Epithelial cell of esophagus (primary cell): ENCODE measurements at places on chromosomes 2 and 18.
A peak's percentile ranks its signal among the peaks of the same experiment; 100 is the strongest.

- DNase-seq, result no peak
Measured at GRCh38 chr2:78397198-78397597, 628.3 kb upstream of the REG3G start.

DNA sequence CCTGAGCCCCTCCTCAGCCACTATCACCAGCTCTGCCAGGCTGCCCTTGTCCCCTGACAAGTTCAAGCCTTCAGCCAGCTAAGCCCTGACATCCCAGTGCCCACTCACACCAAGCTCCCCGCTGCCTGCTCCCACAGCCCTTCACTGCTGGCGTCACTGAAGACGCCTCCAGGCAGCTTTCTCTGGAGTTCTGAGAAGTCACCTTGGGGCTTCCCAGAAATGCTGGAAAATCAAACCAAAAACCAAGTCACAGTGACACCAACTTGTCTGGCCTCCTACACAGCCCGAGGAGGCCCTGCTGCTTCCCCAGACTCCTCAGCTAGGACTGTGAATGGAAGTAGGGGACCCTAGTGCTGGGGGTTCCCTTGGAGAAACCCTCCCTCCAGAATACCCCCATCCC is 2.2 kb upstream of the TNS1 start:
- no peak for DNase-seq

DNA sequence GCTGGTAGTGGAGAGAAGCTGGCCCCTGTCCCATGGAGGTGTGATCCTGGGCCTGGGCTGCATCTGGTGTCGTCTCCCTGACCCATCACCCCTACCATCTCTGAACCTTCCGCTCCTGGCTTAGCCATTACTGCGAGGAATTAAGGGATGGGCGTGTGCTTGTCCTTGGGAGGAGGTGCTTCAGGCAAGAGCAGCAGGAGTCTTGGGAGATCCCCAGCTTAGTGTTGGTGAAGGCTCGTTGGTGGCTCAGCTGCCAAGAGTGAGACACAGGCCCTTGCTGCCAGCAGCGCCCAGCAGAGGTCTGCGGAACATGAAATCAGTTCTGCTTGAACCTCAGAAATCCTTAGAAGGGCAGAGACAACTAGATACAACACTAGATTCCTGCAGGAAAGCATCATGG is 59.9 kb upstream of the TGFA start:
- peak; percentile 24 for DNase-seq

GRCh38 chr2:235537186-235537585 is 43.3 kb downstream of the AGAP1 start:
- DNase-seq, result no peak

DNA sequence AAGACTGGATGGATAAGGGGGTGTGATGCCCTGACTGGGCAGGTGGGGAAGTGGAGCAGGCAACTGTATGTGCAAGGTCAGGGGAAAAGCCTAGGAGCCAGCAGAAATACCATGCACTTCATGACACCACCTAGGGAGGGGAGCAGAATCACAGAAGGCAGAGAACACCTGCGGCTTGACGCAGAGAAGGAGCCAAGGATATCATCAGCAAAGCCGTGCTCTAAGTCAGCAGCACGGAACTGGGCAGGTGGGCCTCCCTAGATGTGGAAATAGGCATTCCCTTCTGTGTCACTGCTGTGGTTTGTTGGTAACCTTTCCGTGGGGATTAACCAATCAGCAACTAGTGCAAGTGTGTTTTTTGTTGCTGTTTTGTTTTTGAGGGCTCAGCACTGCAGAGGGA is 41.3 kb downstream of the HDLBP start:
- no peak for DNase-seq

- no peak for DNase-seq
Measured at GRCh38 chr2:59887366-59887765, 666.1 kb downstream of the BCL11A start.

DNA sequence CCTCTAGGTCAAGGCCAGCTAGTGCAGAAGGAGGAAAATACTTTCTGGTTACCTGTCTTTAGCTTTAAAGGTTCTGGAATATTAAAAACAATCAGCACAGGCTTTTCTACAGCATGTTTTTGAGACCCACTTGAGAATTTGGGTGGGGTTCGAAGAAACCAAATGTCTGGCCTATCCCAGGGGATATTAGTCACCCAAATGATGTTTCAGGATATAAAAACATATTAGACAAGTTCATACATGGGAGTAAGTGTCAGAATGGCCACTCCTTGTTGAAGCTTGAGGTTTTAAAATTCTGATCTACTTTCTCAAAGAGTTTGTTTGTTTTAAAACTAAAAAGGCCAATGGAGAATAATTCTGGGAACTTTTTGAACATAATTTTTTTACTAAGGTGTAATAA is 158.6 kb upstream of the DLX2 start:
- peak; percentile 93 for DNase-seq

GRCh38 chr2:217709478-217710210 is 293.2 kb downstream of the TNS1 start:
- peak; percentile 14 for DNase-seq

DNA sequence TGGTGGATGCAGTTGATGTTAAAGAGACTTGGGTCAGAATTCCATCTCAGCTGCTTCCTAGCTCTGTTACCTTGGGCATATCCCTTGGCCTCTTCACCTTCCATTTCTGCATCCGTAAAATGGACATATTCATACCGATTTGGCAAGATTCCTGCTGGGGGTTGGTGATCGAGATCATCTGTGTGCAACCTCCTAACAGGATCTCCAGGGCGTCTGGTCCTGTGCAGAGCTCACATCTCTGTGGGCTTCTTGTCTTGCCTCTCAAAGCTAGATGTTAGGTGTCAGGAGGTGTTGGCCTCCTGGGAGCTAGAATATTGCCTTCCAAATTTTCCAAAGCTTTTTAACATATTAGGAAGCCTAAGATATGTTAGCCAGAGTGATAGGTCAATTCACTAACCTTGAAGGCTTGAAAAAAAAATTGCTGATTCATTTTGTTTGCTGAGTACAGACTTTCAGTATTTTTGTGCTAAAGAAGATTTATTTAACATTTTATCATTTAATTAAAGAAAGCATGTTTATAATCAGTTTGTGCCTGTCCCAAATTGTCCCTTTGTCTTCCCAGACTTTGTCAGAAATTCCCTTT is 69.7 kb upstream of the ZNF516 start:
- DNase-seq, result peak; percentile 10

GRCh38 chr2:206481056-206481455 is 37.7 kb downstream of the ADAM23 start:
- DNase-seq, result no peak

DNA sequence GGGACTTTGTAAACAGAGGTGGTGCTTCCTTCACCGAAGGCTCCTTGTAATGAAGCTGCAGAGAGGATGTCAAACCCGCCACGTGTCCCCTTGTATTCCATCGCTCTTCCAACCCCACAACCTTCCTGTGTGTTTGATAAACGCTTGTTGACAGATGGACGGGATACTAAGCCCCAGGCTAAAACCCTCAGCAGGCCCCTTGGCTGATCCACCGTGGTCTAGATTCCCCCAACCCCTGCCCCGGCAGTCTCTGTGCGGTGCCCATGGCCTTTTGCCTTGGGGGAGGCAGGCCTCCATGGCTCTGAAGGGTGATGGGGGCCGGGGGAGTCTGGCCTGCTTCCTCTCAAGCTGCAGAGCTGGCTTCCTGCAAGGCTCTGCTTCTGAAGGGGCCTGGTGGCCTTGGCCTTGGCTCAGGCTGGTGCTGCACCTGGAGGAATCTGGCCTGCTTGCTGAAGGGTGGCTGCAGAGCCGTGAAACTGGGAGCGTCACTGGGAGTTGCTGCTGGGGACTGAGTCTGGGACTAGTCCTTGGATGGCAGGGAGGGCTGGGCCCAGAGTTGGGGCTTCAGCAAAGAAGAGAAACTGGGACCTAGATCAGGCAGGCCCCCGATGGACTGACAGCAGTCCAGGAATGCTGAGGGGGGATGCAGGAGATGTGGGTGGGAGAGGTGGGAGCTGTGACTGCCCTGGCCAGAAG is 9.6 kb upstream of the NTSR2 start:
- DNase-seq, result no peak

- DNase-seq, result no peak
Measured at GRCh38 chr2:146189541-146189940, 1655.3 kb upstream of the ACVR2A start.

DNA sequence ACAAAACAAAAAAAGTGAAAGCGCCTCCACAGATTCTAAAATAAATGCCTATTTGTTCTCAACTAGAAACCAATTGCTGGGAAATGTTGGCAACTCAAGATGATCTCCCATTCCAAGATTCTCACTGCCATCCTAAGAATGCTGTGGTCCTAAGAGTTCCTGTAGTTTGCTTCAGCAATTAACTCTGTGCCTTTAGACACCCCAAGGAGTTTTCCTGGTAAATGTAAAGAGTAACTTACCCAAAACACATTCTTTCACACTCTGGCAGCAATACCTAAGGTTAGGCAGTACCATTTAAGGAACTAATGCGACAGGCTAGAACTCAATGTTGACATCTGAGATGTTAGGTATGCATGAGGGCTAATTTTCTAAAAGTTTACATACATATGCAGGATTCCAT is 58.8 kb upstream of the TANK start:
- no peak for DNase-seq

DNA sequence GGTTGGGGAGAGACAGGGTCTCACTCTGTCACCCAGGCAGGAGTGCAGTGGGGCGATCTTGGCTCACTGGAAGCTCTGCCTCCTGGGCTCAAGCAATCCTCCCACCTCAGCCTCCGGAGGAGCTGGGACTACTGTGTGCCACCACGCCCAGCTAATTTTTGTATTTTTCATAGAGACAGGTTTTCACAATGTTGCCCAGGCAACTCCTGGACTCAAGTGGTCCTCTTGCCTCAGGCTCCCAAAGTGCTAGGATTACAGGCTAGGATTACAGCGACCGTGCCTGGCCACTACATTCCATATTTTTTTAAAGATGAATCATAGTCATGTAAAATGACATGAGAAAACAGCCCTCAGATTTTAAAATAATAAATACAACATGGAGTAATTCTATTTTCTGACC is 32.3 kb downstream of the CWC22 start:
- DNase-seq, result peak; percentile 55

GRCh38 chr2:225466891-225467604 is 67.5 kb downstream of the NYAP2 start:
- peak; percentile 6 for DNase-seq

DNA sequence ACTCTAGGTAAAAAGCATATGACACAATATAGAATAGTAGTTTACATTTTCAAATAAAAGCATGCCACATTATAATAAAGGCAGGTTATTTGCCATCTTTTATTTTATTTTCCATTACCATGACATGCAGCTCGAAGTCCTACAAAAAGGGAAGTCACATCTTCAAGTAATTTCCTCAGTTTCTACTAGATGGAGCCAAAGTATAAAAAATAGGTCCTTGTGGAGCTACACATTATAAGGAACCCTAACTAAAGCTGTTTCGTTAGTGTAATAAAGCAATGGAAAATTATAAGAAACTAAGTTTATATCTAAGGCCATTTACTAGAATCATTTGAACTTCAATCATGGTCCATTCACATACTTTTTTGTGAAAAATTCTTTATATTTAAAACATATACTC is 674.5 kb downstream of the KCNJ3 start:
- peak; percentile 37 for DNase-seq

- peak; percentile 82 for DNase-seq
Measured at GRCh38 chr2:223101340-223102039, 49.5 kb downstream of the KCNE4 start.

DNA sequence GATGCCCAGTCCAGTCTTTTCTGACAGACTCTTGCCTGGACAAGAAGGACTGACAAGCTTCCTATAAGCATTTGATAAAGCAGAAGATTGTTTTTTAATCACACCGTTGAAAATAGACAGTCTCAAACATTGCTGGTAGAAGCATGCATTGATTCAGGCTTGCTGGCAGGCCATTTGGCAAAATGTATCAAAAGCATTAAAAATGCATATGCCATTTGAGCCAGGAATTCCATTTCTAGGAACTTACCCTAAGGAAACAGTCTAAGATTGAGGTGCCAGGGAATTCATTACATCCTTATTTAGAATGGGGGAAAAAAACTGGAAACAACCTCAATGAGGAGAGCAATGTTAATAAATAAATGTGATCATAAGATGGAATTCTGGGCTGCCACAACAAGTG is 20.7 kb downstream of the LGALSL start:
- no peak for DNase-seq

DNA sequence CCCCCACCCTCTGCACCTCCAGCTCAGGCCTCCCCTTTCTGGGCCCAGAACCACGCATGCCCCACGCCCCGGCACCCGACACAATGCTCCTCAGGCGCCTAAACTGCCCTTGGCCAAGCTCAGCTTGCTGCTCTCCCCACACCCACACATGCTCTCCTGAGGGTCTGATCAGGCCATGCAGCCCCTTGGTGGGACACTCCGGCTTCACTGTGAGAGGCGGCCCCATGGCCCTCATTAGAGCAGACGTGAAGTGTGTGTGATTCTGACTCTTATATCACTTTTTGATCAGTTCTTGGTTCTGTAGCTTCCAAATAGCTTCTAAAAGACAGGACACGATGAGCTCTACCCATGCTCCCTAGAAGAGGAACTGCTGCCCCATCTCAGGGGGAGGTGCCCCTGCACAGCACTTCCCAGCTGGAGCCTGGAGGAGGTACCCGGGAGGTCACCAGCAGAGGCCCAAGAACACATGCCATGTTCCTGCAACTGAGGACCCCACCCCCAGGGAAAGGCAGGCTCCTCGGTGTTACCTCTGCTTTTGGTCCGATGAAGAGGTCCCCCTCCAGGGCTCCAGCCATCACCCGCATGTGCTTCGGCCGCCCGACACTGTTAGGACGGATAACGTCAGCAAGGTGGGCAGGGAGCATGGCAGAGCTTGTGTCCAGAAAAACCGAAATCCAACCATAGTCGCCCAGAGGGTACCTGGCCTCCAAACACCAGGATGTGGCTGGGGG is 3.6 kb downstream of the ACTR1B start:
- DNase-seq, result no peak

DNA sequence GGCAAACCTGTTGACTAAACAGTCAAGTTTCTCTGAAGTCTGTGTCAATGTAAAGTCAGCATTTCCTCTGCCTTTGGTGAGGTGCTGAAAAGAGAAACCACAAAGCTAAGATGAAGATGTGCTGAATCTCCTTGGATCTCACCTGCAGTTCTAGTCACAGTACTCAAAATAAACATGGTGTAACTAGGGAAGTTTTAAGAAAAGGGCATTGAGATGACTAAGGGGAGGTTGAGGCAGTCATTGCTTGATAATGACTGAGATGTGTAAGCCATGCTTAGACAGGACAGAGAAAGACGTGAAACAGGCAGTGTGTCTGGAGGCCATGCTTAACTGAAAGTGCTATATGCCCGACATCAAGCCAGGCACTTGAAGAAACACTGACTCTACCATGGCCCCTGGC is 1010.0 kb upstream of the CELF4 start:
- no peak for DNase-seq
